MCF 10A (cell line): ENCODE measurements at places on chromosomes 6 and 20. TPM values are rescaled to one million over a fixed set of nuclear protein-coding genes. Genes with fewer than 3 reads are reported as not detected.
A peak's percentile ranks its signal among the peaks of the same experiment; 100 is the strongest.

- peaks cover 7% of the 10 kb centered on the region for H3K27me3 ChIP-seq
- no peaks in the 10 kb centered on the region for H3K36me3 ChIP-seq
- H3K4me3 ChIP-seq = no peak overlapping the region
- peaks cover 12% of the 10 kb centered on the region for H3K4me1 ChIP-seq
Measured at GRCh38 chr6:170050591-170051041, 240.3 kb downstream of the DLL1 start.

DNA sequence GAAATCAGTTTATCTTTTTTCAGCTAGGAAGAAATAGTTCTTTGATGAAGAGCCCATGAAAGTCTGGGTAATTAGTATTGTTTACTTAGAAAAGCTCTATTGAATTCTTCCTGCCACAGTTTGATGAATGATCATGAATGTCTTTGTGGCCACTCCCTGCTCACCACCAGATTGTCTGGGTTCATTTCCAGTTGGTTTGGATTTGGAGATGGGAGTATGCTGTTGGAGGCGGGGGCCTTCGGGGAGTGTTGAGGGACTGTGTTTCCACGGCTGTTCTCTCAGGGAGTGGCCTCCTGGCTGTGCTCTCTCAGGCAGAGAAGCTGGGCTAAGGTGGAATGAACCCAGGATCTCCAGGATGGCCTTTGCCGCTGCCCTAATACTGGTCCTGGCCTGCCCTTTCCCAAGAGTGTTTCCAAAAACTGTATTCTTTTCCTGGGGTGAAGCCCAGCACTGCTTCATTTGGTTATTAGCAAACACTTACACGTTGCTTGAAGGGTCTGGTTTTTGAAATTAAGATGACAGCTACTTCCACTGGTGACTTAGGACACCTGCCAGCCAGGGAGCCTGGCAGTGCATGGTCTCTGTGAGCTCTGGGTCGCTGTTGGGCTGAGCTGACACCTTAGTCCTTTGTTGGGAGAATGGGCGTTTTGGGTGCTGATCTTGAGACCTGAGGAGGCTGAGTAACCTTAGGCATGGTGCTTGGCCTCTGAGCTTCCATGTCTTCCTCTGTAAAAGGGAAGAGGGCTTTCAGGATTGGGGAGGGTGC lies 23.2 kb downstream of the PRPF6 start:
- H3K36me3 ChIP-seq = peaks cover 79% of the 10 kb centered on the region
- H3K27ac ChIP-seq = no peak overlapping the region
- no peaks in the 10 kb centered on the region for H3K4me1 ChIP-seq
- H3K4me3 ChIP-seq = no peak overlapping the region
- H3K27me3 ChIP-seq = no peaks in the 10 kb centered on the region
- DNase-seq = no peak

GRCh38 chr20:62339647-62340062 lies 27.5 kb downstream of the LAMA5 start:
- H3K4me1 ChIP-seq = no peaks in the 10 kb centered on the region
- H3K27me3 ChIP-seq = no peaks in the 10 kb centered on the region
- no peak overlapping the region for H3K4me3 ChIP-seq
- no peak overlapping the region for H3K27ac ChIP-seq

DNA sequence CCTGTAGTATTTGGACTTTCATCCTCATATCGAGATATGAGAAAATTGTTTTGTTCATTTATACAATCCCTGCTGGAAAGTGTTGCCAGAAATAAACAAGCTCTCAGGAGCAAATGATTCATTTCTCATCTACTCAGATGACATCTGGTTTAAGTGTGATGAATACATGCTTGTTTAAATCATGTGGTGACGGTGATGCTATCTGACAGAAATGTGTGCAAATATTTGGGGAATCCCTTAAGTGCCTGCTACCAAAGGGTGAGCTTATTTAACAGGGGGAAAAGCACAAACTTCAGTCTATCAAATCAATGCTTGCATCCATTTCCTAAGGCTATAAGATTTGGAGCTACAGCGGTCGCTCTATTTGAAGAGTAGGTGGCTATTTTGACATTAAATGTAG lies 368.3 kb upstream of the SASH1 start:
- H3K4me1 ChIP-seq = peaks cover 18% of the 10 kb centered on the region
- peak; percentile 64 for DNase-seq
- no peaks in the 10 kb centered on the region for H3K27me3 ChIP-seq
- no peaks in the 10 kb centered on the region for H3K36me3 ChIP-seq
- peak overlapping the region; percentile 35 for H3K27ac ChIP-seq

DNA sequence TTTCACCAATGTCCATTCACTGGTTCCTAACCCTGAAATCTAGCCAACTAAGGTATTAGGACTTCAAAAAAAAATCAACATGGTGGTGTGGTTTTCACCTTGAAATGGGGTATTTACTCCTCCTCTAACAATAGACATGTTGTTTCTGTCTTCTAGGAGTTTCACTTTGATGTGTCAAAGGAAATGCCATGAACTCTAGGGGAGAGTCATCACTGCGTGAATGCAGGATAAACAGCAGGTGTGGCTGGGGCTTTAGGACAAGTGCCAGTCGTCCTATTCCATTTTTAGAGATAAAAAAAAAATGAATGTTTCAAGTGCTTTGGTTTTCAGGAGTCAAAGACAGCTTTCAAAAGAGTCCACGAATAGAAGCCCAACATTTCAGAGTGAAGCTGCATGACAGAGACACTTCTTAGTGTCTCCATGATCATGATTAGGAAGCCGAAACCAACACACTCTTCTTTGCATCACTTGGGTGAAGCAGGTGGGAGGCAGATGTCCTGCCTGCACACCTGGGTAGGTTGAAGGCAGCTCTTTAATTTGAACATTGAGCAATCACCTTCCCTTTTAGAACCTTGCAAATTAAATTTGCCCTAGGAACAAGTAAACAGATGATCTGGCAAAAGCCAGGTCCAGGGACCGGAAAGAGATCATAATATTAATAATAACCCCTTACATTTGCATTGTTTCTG lies 328.5 kb upstream of the PRDM1 start:
- no peak overlapping the region for H3K27ac ChIP-seq
- H3K4me3 ChIP-seq = no peak overlapping the region
- DNase-seq = no peak
- no peaks in the 10 kb centered on the region for H3K27me3 ChIP-seq
- H3K4me1 ChIP-seq = peaks cover 23% of the 10 kb centered on the region
- peaks cover 6% of the 10 kb centered on the region for H3K36me3 ChIP-seq

DNA sequence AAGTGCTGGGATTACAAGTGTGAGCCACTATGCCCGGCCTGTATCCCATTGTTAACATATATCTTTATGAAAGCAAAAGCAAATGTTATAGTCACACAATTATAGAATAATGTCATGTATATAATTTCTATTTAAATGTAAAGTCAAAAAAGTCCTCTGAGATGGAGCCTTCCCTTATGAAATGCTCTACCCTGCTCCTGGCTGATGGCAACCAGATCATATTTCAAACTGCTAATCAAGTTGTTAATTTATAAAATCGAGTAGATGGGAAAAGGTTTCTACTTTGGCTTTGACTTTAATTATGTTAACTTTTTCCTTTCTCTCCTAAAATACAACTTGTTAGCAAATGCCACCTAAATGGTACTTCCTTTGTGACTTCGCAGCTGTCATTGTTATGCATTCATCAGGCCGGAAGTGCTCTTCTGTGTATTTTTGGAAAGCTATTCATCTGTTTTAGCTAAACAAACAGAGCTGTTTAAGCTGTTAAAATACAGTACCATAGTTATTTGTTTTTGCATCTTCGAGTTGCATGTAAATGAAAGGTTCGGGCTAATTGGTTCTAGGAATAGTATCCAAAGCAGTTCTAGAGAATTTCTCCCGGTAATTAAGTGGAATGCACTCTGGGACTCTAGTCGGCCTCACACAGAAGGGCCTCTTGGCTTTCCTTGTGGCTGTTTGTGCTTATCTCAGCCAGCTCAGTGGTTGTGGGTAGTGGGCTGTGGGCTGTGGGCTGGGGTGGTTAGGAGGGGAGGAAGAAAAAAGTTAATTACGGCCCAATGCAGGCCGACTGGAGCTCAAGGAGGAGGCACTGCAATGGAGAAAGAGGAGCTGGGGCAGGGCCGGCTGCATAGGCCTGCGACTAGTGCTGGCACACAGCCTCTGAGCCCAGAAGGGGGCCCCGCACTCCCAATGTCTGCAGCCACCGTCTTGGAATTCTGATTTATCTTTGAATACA lies 34.8 kb downstream of the SLC35D3 start:
- H3K4me3 ChIP-seq = no peak overlapping the region
- DNase-seq = no peak
- H3K36me3 ChIP-seq = no peaks in the 10 kb centered on the region
- no peak overlapping the region for H3K27ac ChIP-seq

- DNase-seq = no peak
- no peaks in the 10 kb centered on the region for H3K36me3 ChIP-seq
- H3K27ac ChIP-seq = no peak overlapping the region
- no peaks in the 10 kb centered on the region for H3K27me3 ChIP-seq
- H3K4me1 ChIP-seq = no peaks in the 10 kb centered on the region
Measured at GRCh38 chr20:3165473-3166337, 6.0 kb upstream of the FASTKD5 start.

DNA sequence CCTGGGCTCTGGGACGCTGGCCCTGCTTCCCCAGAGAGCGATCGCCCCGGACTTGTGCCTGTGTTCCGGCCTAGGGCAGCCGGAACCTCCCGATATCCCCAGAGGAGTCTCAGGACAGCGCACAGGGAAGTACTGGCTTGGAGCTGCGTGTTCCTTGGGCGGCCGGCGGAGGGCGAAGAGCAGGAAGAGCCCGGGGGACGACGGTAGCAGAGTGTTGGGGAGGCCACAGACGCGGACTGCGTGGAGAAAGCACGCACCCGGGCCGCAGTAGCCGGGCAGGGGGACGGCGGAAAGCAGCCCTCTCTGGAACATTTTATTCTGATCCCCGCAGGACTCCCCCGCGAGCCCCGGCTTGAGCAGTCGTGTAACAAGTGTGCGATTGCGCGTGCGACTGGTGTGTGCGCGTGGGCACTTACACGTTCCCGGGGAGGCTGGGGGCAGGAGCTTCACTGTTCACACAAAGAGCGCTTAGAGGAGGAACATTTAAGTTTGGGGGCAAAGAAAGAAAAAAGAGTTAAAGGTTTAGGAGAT lies 36.1 kb downstream of the NCR2 start:
- H3K4me1 ChIP-seq = no peaks in the 10 kb centered on the region
- no peak overlapping the region for H3K27ac ChIP-seq
- no peaks in the 10 kb centered on the region for H3K36me3 ChIP-seq
- no peak for DNase-seq
- H3K27me3 ChIP-seq = peaks cover 54% of the 10 kb centered on the region

- no peak overlapping the region for H3K4me3 ChIP-seq
- peaks cover 6% of the 10 kb centered on the region for H3K4me1 ChIP-seq
- no peaks in the 10 kb centered on the region for H3K36me3 ChIP-seq
- no peak overlapping the region for H3K27ac ChIP-seq
Measured at GRCh38 chr6:129135451-129135850, 252.5 kb downstream of the LAMA2 start.

DNA sequence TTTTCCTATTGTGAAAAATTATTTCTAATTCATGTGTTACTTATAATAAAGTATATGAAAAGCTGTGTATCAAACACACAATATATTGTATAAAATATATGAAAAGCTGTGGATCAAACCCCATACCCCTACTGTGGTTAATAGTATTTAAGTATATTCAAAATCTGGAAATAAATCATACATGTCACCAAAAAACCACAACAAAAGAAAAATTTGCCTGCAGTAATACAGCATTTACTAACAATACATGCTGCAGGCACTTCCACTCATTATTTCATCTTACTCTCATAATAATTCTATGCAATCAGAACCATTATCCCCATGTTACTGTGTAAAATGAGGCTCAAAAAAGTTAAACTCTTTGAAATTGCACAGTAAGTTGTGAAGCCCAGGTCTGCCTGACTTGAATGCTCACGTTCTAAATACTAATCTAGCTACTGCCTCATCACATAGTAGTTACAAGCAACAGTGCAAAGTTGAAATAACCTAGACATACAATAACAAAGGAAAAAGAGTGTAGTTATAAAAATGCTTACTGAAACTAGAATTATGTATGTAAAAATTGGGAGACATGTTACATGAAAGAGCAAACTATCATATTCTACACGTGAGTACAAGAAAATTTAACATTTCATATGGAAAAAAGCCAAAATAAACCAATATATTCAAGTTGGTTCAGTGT lies 61.7 kb downstream of the FAM217A start:
- H3K27ac ChIP-seq = peak overlapping the region; percentile 97
- peak overlapping the region; percentile 96 for H3K4me3 ChIP-seq
- peaks cover 39% of the 10 kb centered on the region for H3K4me1 ChIP-seq
- H3K27me3 ChIP-seq = no peaks in the 10 kb centered on the region
- DNase-seq = no peak
- H3K36me3 ChIP-seq = peaks cover 37% of the 10 kb centered on the region

DNA sequence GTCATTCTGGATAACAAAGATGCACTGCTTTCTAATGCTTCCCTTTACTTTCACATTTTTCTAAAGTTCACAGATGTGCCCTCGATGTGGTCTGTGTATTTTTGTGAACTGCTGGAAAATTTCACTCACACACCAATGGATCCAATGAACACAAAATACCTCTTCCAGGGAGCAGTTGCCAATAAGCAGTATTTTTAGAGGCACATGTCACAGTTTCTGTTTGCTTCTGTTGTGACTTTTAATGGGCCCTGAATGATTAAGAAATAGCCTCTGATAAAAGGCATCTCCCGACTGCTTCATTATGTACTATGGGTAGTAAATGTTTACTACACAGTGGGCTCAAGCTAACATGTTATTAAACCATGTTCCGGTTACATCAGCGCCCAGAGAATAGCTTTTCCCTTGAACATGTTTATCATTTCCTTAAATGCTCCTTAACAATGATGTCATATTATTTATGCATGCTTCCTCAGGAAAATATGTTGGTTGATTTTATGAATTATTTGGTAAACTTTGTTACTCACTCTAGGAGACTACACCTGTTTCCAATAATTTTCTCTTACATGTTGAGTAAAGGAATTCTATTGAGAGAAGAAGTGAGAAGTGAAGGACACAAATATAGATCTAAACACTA lies 188.0 kb downstream of the KCNQ5 start:
- no peak for DNase-seq
- H3K4me3 ChIP-seq = no peak overlapping the region
- no peak overlapping the region for H3K27ac ChIP-seq

- H3K4me3 ChIP-seq = no peak overlapping the region
- no peaks in the 10 kb centered on the region for H3K36me3 ChIP-seq
Measured at GRCh38 chr20:3702611-3703391, 9.6 kb downstream of the SIGLEC1 start.

- no peak overlapping the region for H3K27ac ChIP-seq
- no peak overlapping the region for H3K4me3 ChIP-seq
- H3K36me3 ChIP-seq = no peaks in the 10 kb centered on the region
- H3K27me3 ChIP-seq = no peaks in the 10 kb centered on the region
- no peak for DNase-seq
Measured at GRCh38 chr6:161838306-161839035, 564.6 kb upstream of the AGPAT4 start.

- H3K27ac ChIP-seq = peak overlapping the region; percentile 98
- H3K36me3 ChIP-seq = peaks cover 52% of the 10 kb centered on the region
- H3K4me3 ChIP-seq = peak overlapping the region; percentile 99
Measured at GRCh38 chr6:13614126-13614925, 809 bp upstream of the NOL7 start.

GRCh38 chr6:25192590-25193459 lies 86.3 kb upstream of the CARMIL1 start:
- peak overlapping the region; percentile 56 for H3K4me3 ChIP-seq
- H3K27me3 ChIP-seq = no peaks in the 10 kb centered on the region
- peak; percentile 94 for DNase-seq
- H3K27ac ChIP-seq = peak overlapping the region; percentile 66
- no peaks in the 10 kb centered on the region for H3K36me3 ChIP-seq
- peaks cover 25% of the 10 kb centered on the region for H3K4me1 ChIP-seq

GRCh38 chr6:36643977-36644376 lies 34.5 kb upstream of the CDKN1A start:
- H3K4me3 ChIP-seq = no peak overlapping the region
- peaks cover 14% of the 10 kb centered on the region for H3K4me1 ChIP-seq
- no peak for DNase-seq
- H3K27me3 ChIP-seq = no peaks in the 10 kb centered on the region
- H3K27ac ChIP-seq = no peak overlapping the region

The RFX6 gene
- not detected in 2 replicates for total RNA-seq

The FABP7 gene
- not detected in 2 replicates for total RNA-seq

The FOXF2 gene
- total RNA-seq = 8.0 and 10.0 TPM in 2 replicates

The DEK gene
- 118 and 148 TPM in 2 replicates for total RNA-seq
